ENCODE measurements at places on chromosomes 12 and 14.

GRCh38 chr14:32075672-32076277 is 1.3 kb upstream of the ARHGAP5 start:
- no peak for DNase-seq

GRCh38 chr12:65631621-65632111 is 192.6 kb upstream of the HMGA2 start:
- no peak for DNase-seq

GRCh38 chr12:97471194-97471593 is 8.6 kb downstream of the RMST start:
- no peak for DNase-seq

- DNase-seq: no peak
Measured at GRCh38 chr12:131622422-131622955, 88.4 kb upstream of the SFSWAP start.

GRCh38 chr12:12506496-12506890 is 56.2 kb downstream of the DUSP16 start:
- DNase-seq: no peak

DNA sequence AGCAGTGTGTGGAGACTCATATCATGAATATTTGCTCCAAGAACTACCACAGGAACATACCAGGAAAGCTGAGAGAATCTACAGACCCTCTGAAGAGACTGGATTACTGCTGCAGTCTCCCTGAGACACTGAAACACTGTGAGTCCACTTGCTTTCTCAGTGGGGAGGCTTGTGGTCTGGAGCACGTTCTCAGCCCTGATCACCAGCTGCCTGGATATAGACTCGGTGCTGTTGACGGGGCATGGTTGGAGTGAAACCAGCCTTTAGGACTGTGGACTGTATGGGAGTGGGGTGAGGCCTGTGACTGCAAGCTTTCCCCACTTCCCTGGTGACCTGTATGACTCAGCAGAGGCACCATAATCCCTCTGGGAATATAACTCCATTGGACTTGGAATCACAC is 525.8 kb upstream of the FBXO33 start:
- DNase-seq: no peak

- no peak for DNase-seq
Measured at GRCh38 chr14:41072776-41073175, 533.9 kb upstream of the LRFN5 start.

DNA sequence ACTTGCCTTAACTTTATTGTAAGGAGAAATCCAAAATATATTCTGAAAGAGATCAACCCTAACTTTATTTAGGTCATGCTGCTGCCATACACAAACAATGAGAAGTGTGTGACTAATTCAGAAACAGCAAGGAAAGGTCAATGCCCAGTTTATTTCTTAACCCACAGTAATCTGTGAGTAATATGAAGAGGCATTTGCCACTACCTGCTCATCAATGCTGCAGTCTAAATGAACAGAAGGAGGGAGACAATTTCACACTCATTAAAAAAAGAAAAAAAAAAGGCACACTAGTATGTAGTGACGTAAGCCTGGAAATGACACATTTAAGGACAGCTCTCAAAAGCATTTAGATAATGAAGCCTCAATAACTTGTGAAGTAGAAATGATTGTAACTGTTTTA is 90.5 kb upstream of the FOXN3 start:
- no peak for DNase-seq

DNA sequence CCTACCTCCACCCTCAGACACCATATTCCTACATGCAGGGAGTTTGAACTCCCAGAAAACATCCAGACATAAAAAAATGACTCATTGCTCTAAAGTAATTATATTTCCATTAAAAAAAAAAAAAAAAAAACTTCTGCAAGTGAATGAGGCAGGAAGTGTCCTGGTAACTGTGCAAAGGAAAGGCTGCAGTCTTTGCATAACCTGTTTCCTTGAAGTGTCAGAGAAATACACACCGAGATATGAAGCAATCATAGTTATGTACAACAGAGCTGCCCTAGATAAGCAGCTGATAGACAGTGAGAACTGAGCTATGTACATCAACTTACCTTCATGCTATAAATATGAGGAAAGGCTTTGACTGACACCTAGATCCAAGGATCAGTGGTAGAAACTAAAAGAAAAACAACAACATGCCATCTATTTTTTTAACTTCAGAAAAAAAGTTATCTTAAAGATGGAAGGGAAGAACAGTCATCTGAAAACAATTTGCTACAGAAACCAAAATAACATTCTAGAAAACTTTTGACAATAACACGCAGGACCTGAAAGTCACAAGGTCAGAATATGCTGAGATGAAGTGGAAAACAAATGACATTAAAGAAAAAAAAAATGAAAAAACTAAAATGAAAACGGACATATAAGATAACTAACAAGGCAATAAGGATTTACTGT is 263.2 kb downstream of the SEC23A start:
- no peak for DNase-seq

- no peak for DNase-seq
Measured at GRCh38 chr14:98244966-98245569, 1026.9 kb downstream of the BCL11B start.

DNA sequence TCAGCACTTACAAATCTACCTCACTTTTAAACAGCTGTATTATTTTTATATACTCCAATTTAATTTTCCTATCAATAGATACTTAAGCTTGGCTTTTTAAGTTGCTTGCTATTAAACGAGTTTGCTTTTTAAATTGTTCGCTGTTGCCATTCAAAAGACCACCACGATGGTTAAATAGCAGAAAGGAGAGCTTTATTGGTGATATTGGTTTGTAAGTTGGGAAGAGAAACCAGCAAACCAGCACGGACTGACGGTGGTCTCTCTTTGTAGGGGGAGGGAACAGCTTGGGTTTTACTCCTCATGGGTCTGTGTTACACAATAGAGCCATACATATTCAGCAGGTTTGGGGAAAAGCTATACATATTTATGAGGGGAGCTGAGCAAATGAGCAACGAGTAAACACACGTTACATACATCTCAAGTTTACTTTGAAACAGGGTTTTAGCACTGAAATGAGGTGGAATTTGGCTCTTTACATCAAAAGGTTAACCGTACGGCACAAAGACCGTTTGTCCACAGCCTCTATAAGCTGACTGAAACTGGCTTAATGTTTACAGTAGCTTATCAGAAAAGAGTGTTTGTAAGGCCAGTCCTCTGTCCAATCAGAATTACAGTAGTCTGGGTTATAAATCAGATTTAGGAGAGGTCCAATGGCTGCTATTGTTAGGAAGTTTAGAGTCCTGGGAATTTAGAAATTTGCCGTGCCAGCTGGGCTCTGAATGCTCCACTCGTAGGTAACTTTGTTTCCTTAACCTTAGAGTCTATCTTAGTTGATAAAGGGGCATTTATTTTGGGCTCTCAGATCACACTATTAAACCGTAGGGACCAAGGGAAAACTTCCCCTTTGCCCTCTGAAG is 69.7 kb upstream of the DHRS4 start:
- no peak for DNase-seq

GRCh38 chr12:107558816-107559382 is 126.7 kb upstream of the PWP1 start:
- DNase-seq: no peak

GRCh38 chr14:53570411-53571387 is 385.9 kb downstream of the BMP4 start:
- DNase-seq: no peak

DNA sequence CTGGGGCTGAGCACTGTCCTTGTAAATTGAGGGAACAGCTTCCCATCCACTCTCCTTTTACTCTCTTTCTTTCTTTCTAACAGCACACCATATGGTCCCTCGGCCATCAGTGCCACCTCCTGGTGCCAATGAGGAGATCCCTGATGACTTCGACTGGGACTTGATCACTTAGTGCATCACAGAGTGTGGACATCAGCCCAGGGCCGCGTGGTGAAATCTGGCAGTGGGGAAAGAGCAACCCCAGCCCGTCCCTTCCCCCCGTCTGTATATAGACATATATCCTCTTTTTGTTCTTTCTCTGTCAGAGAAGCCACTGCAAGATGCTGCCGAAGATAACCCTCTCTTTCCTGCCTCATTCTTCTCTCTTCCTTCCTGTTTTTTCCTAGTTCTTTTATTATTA is 13.5 kb downstream of the C3AR1 start:
- DNase-seq: peak; percentile 45

- DNase-seq: no peak
Measured at GRCh38 chr12:31860401-31860800, 98.8 kb upstream of the RESF1 start.

Measured in KBM-7 (cell line).